ENCODE measurements at places on chromosomes 4 and X. TPM values are rescaled to one million over a fixed set of nuclear protein-coding genes. Genes with fewer than 3 reads are reported as not detected.
A peak's percentile ranks its signal among the peaks of the same experiment; 100 is the strongest.

DNA sequence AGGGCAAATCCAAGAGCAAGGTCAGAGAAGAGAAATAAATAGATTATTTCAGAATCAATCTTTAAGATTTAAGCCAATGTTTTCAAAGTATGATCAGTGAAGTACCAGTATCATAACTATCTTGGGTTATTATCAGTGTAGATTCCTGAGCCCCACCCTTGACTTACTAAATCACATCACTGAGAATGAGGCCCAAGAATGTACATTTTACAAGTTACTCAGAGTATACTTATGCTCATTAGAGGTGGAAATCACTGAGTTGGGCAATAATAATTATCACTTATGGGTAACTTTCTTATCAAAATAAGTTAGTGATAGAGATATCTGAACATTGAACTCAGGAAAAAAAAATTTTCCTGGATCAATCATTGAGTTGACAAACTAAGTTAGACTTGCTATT, 121.6 kb upstream of the NOCT start:
- no peak for DNase-seq

DNA sequence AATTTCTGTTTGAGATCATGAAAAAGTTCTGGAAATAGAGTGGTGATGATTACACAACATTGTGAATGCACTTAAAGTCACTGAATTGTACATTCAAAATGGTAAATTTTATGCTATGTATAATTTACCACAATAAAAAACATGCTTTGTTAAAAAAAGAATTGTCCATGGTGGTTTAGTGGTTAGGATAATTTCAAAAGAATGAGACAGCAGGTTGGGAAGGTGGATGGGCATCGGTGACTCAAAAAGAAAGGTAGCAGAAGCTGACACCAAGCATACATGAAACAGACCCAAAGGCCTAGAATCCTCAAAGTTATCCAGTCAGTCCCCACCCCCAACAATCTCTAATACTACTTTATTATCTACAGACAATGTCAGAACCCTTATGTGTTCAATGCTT, 91.1 kb downstream of the MSN start:
- DNase-seq: no peak

GRCh38 chr4:152531479-152531878, 4.4 kb downstream of the FBXW7 start:
- no peak for DNase-seq

DNA sequence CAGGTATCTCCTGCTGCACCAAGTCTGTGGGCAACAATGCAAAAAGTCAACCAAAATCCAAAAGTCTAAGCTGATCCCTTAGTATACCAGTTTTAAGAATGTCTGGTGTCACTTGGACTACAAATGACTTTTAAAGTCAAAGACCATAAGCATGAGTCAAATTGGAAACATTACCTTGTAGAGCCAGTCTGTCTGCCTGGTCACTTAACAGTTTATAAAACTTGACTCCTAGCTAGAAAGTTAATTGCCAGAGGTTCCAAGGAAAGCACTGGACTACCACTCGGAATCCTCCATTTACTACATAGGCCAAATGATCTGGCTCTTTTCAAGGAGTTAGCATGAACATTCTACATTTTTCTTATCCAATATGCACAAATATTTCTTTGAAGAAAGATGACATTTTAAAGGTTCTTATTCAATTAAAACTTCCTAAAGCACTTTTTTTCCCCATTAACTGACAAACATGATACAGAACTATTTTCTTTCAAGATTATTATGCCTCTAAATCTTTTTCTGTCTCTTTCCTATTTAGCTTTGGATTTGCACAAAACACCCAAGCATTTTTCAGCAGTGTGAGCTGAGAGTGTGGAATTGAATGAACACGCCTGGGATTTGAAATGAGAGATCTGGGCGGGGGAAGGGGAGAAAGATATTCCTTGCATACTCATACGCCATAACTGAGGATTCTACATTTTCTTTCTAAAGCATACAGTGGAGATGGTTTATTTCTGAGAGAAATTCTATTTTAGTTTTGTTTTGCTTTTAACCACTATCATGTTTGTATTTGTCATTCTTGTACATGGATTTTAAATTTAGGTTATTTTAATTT, 188.4 kb downstream of the SHROOM3 start:
- no peak for DNase-seq

DNA sequence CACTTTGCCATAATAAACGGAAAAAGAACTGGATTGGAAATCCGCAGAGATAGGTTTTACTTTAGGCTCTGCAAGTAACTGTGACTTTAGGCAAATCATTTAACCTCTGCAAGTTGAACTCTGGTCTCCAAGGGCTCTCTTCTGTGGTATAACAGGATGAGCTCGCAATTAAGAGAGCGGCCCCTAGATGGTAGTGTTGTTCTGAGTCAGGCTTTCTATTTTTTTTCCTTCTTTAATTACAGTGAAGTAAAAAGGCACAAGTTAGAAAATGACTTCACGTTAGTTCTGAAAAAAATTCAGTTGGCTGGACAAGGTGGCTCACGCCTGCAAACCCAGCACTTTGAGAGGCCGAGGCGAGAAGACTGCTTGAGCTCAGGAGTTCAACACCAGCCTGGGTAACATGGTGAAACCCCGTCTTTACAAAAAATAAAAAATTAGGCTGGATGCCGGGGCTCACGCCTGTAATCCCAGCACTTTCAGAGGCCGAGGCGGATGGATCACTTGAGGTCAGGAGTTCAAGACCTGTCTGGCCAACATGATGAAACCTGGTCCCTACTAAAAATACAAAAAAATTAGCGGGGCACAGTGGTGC, 18.0 kb downstream of the RPS3A start:
- DNase-seq: peak; percentile 68

GRCh38 chrX:47645530-47645929, 4.8 kb downstream of the ELK1 start:
- DNase-seq: peak; percentile 52

GRCh38 chr4:29304595-29304994, 1415.6 kb upstream of the PCDH7 start:
- DNase-seq: peak; percentile 60

- no peak for DNase-seq
Measured at GRCh38 chr4:117811731-117812130, 222.6 kb upstream of the NDST3 start.

Gene HTN1
- total RNA-seq: not detected
